Central memory CD8-positive, alpha-beta T cell (primary cell): ENCODE measurements at places on chromosomes 12 and 14.

- DNase-seq: no peak
Measured at GRCh38 chr14:77823378-77823777, 23.5 kb downstream of the ADCK1 start.

DNA sequence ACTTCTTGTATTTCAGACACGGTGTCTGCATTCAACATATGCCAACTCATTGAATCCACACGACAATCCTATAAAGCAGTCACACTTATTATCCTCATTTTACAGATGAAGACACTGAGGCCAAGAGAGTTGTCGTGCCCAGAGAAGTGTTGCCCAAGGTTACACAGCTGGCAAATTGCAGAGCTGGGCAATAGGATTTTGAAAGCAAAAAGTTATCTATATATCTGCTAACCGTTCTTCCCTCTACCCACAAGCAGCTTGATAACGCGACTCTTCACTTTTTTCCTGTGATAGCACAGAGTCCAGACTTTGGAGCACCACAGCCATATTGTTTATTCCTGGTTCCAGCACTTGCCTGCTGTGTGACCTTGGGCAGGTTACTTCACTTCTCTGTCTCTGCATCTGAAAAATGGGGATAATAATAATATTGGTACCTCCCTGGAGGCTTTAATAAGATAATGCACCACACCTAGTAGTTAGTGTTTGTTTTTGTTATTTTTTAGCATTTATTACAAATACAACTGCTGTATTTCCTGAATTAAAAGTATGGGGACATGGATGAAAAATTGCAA, 82.2 kb downstream of the CHST11 start:
- no peak for DNase-seq

DNA sequence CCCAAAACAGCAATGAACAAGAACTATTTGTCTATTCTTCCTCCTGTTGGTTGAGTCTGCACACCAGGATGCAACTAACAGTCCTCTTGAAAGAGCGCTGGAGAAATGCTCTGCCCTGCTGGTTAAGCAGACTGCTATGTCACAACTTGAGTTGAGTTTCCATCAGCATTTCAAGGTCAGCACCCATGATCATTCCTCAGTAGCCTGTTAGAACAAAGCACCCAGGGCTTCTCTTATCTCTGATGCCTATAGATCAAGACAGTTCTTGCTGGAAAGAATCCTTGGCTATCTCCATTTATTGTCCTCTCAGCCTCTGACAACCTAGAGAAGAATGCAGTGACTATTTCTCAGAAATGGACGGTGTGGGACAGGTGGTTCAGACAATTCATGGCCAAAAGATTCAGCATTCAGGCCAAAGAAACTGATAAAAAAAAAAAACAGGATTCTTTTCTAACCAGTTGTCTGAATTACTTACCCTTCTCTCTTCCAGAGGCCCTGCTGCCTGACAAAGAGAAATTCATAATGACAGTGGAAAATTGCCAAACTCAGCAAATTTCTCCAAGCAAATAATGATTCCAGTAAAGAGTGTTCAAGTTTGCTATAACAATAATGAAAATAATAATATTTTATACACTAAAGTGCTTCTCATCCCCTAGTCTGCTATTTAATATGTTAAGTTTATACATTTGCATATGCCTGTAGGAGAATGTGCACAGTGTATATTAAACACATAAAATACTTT, 306.7 kb downstream of the EMP1 start:
- no peak for DNase-seq

DNA sequence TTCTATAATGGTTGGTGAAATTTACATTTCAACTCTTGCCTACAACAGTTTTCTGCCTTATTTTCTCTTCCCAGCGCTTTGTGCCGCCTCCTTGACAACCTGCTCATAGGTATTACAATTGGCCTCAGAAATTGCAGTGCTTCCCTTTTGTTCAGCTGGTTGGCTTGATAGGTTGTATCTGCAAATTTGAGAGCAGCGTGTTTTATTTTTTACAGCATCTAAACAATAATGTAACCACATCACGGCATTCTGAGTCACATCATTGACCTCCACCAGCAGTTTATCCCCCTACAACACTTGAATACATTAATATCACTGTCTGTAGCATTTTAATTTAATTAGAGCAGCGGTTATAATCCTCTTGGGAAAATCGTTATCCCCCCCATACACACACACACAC, 99.4 kb downstream of the ETV6 start:
- no peak for DNase-seq
